ENCODE measurements at places on chromosomes 7 and 10. TPM values are rescaled to one million over a fixed set of nuclear protein-coding genes. Genes with fewer than 3 reads are reported as not detected.

The DMBT1 gene
- total RNA-seq = 0.22 TPM

The CCL24 gene
- total RNA-seq = 2.1 TPM

The IKZF5 gene
- 5.2 TPM for total RNA-seq

- H3K27ac ChIP-seq = no peak overlapping the region
- H3K4me3 ChIP-seq = no peak overlapping the region
- H3K27me3 ChIP-seq = no peaks in the 10 kb centered on the region
- no peaks in the 10 kb centered on the region for H3K36me3 ChIP-seq
Measured at GRCh38 chr7:94471604-94472003, 38.0 kb upstream of the CASD1 start.

GRCh38 chr10:6018422-6018821, 41.1 kb upstream of the IL15RA start:
- no peaks in the 10 kb centered on the region for H3K4me1 ChIP-seq
- DNase-seq = peak; percentile 46
- no peaks in the 10 kb centered on the region for H3K36me3 ChIP-seq
- H3K4me3 ChIP-seq = no peak overlapping the region
- no peak overlapping the region for H3K27ac ChIP-seq
- H3K27me3 ChIP-seq = no peaks in the 10 kb centered on the region

- H3K4me3 ChIP-seq = no peak overlapping the region
- H3K4me1 ChIP-seq = no peaks in the 10 kb centered on the region
- H3K27me3 ChIP-seq = no peaks in the 10 kb centered on the region
- no peak overlapping the region for H3K27ac ChIP-seq
Measured at GRCh38 chr7:87091487-87092066, 32.1 kb upstream of the ELAPOR2 start.

- H3K27ac ChIP-seq = no peak overlapping the region
- H3K27me3 ChIP-seq = no peaks in the 10 kb centered on the region
- no peaks in the 10 kb centered on the region for H3K36me3 ChIP-seq
- peaks cover 3% of the 10 kb centered on the region for H3K4me1 ChIP-seq
- DNase-seq = no peak
Measured at GRCh38 chr7:24911213-24911603, 68.8 kb downstream of the OSBPL3 start.

GRCh38 chr10:20971901-20972300, 74.8 kb upstream of the NEBL start:
- H3K36me3 ChIP-seq = no peaks in the 10 kb centered on the region
- H3K27me3 ChIP-seq = no peaks in the 10 kb centered on the region
- no peaks in the 10 kb centered on the region for H3K4me1 ChIP-seq
- H3K27ac ChIP-seq = no peak overlapping the region

DNA sequence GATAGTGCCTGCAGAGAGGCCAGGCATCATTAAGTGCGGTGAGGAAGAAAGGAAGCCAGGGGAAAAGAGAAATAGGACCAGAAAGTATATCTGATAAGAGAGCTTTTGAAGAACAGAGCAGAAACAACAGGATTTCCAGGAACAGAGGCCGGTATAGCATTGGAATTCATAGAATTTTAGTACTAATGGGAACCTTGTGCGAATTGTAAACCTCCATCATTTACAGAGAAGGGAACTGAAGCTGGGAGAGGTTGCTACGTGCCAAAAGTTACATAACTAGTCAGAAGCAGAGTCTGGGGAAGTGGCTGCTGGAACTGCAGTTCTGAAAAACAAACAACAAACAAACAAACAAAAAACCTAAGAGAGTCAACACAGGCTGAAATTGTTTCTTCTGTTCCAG, 5.4 kb upstream of the ZMYND11 start:
- no peaks in the 10 kb centered on the region for H3K36me3 ChIP-seq
- H3K27ac ChIP-seq = no peak overlapping the region
- H3K4me3 ChIP-seq = no peak overlapping the region
- no peak for DNase-seq

DNA sequence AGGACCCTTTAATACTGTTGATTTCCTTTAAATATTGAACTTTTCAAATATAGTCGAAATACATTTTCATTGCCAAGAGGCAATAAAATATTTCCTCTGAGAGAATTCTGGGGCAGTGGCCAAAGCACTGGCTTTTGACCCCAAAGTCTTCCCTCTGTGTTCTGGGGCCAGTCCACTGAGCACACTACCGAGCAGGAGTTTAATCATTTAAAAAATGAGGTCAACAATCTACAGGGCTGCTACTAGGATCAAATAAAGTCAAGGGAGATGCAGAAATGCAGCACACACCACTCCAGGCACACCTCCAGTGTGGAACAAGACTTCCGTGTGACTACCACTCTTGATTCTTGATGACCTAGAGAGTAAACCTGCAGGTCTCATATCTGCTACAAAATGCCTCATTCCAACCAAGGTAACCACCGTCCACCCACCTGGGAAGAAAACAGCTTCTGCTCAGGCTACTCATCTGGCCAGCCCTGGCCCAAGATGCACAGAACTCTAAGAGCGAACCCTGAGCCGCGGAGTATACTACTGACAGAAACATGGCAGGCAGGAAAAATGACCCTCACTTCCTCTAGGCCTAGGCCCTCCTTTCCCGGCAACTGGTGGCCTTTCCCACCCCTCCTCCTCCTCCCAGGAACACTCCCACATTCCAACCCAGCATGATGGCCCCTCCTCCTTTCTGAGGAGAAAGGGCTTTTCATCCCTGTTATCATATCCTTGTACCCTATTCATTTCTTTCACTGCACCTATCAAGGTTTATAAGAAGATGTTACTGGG, 97.7 kb downstream of the ALOX5 start:
- H3K4me1 ChIP-seq = peaks cover 33% of the 10 kb centered on the region
- H3K27me3 ChIP-seq = no peaks in the 10 kb centered on the region
- H3K27ac ChIP-seq = peak overlapping the region; percentile 33
- no peak overlapping the region for H3K4me3 ChIP-seq

GRCh38 chr10:51542853-51543252, 156.5 kb downstream of the CSTF2T start:
- no peaks in the 10 kb centered on the region for H3K4me1 ChIP-seq
- no peak overlapping the region for H3K27ac ChIP-seq
- H3K4me3 ChIP-seq = no peak overlapping the region
- no peaks in the 10 kb centered on the region for H3K36me3 ChIP-seq

Data from adrenal gland (tissue), 19 donors.